ENCODE measurements at places on chromosomes 7 and 10.

GRCh38 chr7:55570939-55571338 lies 1.4 kb downstream of the VOPP1 start:
- peak overlapping the region; percentile 83 for H3K4me3 ChIP-seq
- peaks cover 62% of the 10 kb centered on the region for H3K4me1 ChIP-seq
- peaks cover 17% of the 10 kb centered on the region for H3K36me3 ChIP-seq
- H3K27ac ChIP-seq = peak overlapping the region; percentile 93

- no peaks in the 10 kb centered on the region for H3K36me3 ChIP-seq
- peaks cover 22% of the 10 kb centered on the region for H3K4me1 ChIP-seq
- peak overlapping the region; percentile 37 for H3K4me3 ChIP-seq
- H3K27me3 ChIP-seq = no peaks in the 10 kb centered on the region
- peak overlapping the region; percentile 88 for H3K27ac ChIP-seq
- DNase-seq = peak; percentile 9
Measured at GRCh38 chr7:23893942-23894891, 184.2 kb downstream of the STK31 start.

- DNase-seq = no peak
- H3K36me3 ChIP-seq = no peaks in the 10 kb centered on the region
- H3K27me3 ChIP-seq = peaks cover 40% of the 10 kb centered on the region
- H3K4me3 ChIP-seq = no peak overlapping the region
- H3K27ac ChIP-seq = no peak overlapping the region
Measured at GRCh38 chr10:89845541-89846280, 144.3 kb downstream of the KIF20B start.

GRCh38 chr10:63236113-63236935 lies 103.2 kb downstream of the NRBF2 start:
- DNase-seq = no peak
- peak overlapping the region; percentile 29 for H3K4me3 ChIP-seq
- H3K27me3 ChIP-seq = no peaks in the 10 kb centered on the region
- H3K4me1 ChIP-seq = peaks cover 36% of the 10 kb centered on the region
- no peak overlapping the region for H3K27ac ChIP-seq
- peaks cover 34% of the 10 kb centered on the region for H3K36me3 ChIP-seq

- H3K27me3 ChIP-seq = no peaks in the 10 kb centered on the region
- no peak for DNase-seq
- H3K36me3 ChIP-seq = peaks cover 30% of the 10 kb centered on the region
- H3K27ac ChIP-seq = peak overlapping the region; percentile 93
- H3K4me1 ChIP-seq = peaks cover 20% of the 10 kb centered on the region
Measured at GRCh38 chr7:1160670-1161021, 650 bp upstream of the ZFAND2A start.

- no peak overlapping the region for H3K27ac ChIP-seq
- H3K4me3 ChIP-seq = no peak overlapping the region
- no peaks in the 10 kb centered on the region for H3K36me3 ChIP-seq
Measured at GRCh38 chr10:97102441-97102840, 83.3 kb downstream of the SLIT1 start.

DNA sequence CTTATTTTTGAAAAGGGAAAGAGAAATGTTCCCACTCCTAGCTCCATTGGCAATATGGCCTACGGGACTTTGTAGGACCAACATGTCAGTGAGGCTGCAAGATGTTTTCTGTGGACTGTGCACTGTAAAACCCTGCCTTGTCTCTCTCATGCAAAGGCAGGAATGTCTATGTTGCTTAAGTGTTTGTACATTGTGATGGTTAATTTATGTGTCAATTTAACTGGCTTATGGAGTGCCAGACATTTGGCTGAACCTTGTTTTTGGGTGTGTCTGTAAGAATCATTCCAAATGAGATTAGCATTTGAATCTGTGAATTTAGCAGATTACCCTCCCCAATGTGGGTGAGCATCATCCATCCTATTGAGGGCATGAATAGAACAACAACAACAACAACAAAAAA lies 4.1 kb upstream of the PCLO start:
- H3K27me3 ChIP-seq = peaks cover 3% of the 10 kb centered on the region
- DNase-seq = no peak
- H3K27ac ChIP-seq = no peak overlapping the region
- H3K36me3 ChIP-seq = no peaks in the 10 kb centered on the region

- peak overlapping the region; percentile 44 for H3K27ac ChIP-seq
- H3K36me3 ChIP-seq = peaks cover 10% of the 10 kb centered on the region
- H3K4me1 ChIP-seq = peaks cover 9% of the 10 kb centered on the region
- H3K4me3 ChIP-seq = peak overlapping the region; percentile 5
- peaks cover 8% of the 10 kb centered on the region for H3K27me3 ChIP-seq
- no peak for DNase-seq
Measured at GRCh38 chr10:119705434-119705831, 20.4 kb upstream of the INPP5F start.

DNA sequence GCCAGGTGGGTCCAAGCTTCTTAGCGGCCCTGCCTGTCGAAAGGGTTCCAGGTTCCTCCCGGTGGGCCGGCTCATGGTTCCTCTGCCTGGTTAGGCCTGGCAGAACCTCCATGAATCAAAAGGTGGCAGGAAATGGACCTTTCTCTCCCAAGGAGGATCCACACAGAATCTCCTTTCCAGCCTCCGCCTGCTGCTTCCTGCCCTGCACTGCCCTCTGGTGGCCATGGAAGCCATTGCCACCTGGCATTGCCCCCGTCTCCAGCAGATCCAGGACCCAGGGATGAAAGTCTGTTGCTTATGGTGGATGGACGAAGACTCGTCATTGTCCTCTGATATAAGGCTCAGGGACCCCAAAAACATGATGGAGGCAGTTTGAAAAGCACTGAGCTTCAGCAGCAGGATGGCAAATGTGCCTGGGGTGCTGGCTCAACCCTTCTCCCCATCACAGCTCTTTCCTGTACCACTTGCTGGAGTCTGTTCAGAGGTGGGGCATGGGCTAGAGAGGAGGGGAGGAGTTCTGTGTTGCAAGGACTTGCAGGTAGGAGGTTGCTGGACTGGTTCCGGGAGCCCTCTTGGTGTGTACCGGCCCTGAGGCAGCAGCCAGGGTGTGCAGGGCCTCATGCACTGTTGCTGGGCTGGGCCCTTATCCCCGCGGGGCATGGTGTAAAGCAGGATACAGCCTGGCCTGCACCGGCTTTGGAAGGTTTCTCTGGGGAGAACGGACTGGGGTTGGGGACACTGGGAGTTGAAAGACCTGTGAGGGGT lies 11.3 kb upstream of the INMT start:
- no peak overlapping the region for H3K4me3 ChIP-seq
- H3K4me1 ChIP-seq = peaks cover 42% of the 10 kb centered on the region
- H3K27me3 ChIP-seq = no peaks in the 10 kb centered on the region
- no peak overlapping the region for H3K27ac ChIP-seq
- H3K36me3 ChIP-seq = no peaks in the 10 kb centered on the region
